NCI-H1417 (cell line): ENCODE measurements at places on chromosomes 2 and 18.

DNA sequence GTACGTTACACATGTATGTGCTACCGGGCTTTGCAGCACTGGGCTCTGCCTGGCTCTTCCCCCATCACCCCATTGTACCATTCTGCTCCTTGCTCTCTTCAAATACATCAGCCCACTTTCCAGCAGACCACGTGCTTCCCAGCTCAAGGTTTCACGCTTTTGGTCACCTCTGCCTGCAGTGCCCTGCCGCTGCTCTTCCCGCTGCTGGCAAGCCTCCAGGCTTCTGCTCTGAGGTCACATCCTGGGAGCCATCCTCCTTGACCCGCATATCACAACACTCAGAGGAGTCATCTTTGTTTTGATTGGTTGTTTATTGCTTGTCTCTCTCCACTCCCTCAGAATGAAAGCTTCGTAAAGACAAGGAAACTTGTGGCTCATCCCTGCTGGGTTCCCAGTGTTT lies 34.1 kb downstream of the KIF5C start:
- no peak for DNase-seq

DNA sequence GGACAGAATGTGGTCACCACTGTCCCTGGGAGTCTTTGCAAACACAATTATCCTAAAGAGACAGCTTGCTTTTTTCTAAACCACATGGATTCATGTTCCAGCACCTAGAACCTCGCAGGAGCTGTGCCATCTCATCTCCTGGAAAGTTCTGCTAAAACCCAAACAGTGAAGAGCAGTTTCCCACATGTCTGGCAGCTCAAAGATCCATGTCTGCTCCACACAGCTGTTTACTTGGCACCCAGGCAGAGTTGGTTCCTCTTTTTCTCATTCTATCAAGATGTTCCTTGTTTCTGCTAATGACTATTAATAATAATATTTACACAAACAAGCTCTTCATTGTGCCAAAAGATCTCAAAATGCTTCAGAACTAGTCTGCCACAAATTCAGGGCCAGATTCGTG lies 30.1 kb upstream of the PID1 start:
- no peak for DNase-seq

- DNase-seq: no peak
These were observed 35.4 kb downstream of the PGAP1 start for GRCh38 chr2:196891136-196891535.

GRCh38 chr2:144334551-144334950 lies 185.4 kb downstream of the ZEB2 start:
- no peak for DNase-seq

GRCh38 chr2:26609839-26610277 lies 31.3 kb downstream of the CIB4 start:
- DNase-seq: no peak

DNA sequence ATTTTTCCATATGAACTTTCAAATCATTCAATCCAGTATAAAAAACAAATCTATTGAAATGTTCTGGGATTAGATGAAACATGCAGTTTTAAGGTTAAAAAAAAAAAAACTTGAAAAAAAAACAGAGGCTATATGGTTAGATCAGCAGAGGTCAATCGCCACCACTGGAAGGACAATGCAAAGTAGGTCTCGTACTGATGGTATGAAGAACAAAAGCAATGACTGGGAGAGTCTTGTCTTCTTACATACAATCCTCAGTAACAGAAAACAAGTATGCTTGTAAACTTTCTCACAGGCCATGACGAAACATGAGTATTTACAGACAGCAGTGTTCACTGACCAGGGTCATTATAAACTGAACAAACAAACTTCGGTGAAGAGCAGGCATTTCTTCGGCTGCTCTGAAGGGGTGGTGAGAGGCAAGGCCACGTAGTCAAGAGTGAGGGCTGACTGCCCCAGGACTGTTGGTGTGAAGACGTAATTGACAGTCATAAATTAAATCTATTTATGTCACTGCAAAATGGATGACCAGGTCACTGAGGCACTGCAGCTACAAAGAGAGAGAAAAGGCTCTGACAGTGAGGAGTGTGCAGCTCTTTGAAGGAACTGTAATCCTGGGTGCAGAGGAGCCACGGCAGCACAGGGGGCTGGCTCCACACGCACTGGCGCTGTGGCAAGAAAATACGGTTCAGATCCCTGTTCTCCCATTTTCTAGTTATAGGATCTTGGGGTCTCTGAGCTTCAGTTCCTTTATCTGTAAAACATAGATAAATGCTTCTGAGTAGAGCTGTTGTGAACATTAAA lies 60.0 kb downstream of the NXPH2 start:
- no peak for DNase-seq

DNA sequence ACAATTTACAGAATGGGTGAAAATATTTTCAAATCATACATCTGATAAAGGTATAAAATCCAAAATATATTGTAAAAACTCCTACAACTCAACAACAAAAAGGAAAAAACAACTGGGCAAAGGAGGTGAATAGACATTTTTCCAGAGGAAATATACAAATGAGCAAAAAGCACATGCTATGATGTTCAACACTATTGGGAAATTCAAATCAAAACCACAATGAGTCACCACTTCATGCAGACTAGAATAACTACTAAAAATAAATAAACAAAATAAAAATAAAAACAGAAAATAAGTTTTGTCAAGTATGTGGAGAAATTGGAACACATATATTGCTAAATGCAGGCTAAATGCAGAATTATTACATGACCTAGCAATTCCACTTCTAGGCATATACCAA lies 120.9 kb downstream of the FSIP2 start:
- no peak for DNase-seq

GRCh38 chr2:26493566-26493965 lies 15.6 kb upstream of the OTOF start:
- DNase-seq: no peak

DNA sequence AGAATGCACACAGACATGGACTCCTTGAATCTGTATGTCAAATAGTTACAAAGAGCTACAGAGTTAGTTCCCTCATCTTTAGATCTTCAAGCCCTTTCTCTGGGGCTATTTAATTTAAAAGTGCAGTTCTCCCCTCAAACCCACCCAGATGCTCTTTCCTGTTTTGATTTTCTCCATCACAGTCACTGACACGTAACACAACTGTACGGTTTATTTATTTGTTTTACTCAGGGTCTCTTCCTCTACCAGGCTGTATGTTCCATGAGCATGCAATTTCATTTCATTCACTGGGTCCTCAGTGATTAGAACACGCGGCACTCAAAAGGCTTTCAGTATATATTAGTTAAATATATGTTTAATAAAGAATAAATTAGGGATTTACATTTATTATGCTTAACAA lies 94.7 kb downstream of the DOCK10 start:
- no peak for DNase-seq

- DNase-seq: no peak
These were observed 10.2 kb downstream of the SOWAHC start for GRCh38 chr2:109624339-109624738.

- no peak for DNase-seq
These were observed 3.8 kb upstream of the ROCK2 start for GRCh38 chr2:11348209-11348749.

DNA sequence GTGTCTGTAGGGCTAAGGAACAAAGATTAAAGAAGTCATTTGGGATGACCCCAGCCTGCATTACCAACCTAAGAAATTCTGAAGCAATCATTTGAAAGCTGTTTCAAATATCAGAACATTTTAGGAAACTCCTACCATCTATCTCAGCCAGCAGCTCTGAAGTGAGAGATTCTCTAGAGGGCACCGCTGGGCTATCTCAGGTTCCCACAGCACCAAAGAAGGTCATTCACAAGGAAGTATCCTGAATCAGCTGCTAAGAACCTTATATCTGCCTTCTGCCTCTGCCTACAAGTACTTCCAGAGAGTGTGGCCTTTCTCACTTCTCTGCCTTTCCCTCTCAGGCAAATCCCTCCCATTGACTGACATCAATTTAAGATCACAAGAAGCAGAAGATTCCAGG lies 13.4 kb upstream of the EVA1A start:
- no peak for DNase-seq

- DNase-seq: no peak
These were observed 58.0 kb upstream of the CABYR start for GRCh38 chr18:24080861-24081260.

DNA sequence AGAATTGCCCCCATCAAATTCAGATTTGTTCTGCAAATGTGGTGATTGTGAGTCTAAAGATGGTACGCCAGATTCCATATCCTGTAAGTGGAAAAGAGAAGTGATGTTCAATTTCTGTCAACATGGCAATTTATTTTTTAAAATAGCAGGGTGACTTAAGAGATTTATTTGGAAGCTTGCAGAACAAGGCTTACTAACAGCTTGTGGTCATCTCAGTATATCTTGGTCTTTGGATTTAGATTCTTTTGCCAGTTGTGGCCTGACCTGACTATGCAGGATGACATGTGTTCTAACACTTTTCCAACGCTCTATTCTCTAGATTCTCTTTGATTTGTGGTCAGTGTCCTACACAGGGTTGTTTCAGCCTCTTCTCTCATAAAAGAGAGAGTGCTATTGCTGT lies 74.4 kb downstream of the MAP3K20 start:
- DNase-seq: no peak

DNA sequence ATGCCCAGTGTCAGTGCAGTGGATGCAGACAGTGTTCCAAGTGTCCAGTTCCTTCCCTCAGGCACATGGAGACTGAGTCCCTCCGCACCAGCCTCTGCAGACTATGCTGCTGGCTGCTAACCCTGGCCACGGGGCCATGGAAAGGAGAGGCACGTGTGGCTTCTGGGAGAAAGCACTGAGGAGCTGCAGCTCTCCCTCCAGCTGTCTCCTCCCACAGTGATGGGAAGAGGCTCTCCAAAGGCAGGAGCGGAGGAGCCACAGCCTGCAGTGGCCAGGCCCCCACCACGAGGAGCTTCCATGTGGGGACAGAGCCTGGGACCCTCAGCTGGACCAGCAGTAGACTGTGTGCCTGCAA lies 141.1 kb downstream of the NDUFA10 start:
- no peak for DNase-seq

DNA sequence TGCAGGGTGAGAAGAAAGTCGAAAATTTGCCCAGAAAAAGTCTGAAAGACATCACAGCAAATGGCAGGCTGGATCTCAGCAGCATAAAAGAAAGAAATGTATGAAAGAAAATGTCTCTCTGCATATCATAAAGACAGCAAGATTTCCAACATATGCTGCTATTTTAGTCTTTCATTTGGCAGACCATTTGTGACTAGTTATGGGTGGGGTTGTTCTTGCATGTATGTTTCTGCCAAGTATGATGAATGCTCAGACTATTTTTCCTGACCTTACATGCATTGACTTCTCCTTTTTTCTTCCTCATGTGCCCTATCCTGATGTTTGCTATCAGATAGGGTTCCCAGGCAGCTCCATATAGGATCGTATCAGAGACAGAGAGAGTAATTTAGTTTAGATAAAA lies 58.5 kb upstream of the PARD3B start:
- DNase-seq: no peak

DNA sequence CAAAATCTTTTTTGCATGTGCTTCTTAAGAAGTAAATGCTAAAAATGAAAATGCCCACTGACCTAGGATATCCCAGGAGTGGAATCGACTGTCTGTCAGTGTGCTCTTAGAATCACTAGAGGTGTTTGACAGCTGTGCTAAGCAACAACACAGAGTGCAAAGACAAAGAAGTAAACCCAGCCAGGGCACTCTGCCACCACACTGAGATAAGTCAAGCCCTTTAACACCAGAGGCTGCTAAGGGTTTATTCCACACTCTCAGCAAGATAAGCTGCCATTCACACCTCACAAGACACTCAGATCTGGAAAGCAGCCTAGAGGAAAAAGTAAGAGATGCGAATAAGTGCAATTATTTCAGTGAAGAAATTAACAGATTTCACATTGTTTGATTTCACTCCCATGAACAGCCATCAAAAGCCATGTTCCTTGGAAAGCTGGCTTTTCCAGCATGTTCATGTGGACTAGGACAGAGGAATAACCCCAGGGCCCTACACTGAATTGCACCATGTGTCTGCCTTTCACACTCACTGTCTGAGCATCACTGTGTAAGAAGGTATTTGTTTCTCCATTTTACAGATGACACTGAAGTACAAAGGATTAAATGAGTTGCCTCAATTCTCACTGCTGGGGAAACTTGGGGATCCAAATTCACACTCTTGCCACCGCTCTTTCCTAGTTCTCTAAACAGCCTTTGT lies 6.0 kb upstream of the BMP10 start:
- no peak for DNase-seq

DNA sequence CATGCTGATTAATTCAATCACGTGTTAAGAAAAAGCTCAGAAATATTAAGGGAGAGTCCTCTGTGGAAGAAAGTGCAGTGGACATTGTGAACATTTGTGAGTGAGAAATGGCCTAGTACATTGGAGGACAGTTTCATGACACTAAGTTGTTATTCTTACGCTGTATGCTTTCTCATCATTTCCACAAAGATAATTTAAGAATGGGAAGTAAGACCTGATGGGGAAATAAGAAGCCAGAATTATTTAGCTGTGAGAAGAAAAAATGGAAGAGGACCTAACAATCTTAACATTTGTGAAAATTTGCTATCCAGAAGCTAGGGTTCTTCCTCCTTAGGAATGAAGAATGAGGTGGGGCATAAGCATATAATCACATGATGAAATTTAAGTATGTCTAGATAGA lies 15.2 kb upstream of the RAPH1 start:
- no peak for DNase-seq

GRCh38 chr2:112794841-112795240 lies 10.5 kb upstream of the IL1A start:
- DNase-seq: no peak

DNA sequence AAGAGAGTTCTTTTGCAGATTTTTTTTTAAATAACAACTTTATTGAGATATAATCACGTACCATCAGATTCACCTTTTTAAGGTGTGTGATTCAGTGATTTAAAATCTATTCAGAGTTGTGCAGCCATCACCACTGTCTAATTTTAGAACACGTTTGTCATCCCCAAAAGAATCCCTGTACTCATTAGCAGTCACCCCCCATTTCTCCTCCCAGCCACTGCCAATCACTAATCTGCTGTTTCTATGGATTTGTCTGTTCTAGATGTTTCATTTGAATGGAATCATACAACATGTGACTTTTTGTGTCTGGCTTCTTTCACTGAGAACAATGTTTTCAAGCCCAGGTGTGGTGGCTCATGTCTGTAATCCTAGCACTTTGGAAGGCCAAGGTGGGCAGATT lies 55.4 kb upstream of the RAPH1 start:
- no peak for DNase-seq

- DNase-seq: no peak
These were observed 31.3 kb upstream of the PTPN4 start for GRCh38 chr2:119728421-119728820.

- DNase-seq: no peak
These were observed 154.8 kb upstream of the PGAP1 start for GRCh38 chr2:197081294-197081693.

GRCh38 chr2:177733-178132 lies 86.1 kb downstream of the SH3YL1 start:
- no peak for DNase-seq

- DNase-seq: no peak
These were observed 26.6 kb downstream of the METTL8 start for GRCh38 chr2:171407030-171407675.
